ENCODE measurements at places on chromosomes 13 and 19.

GRCh38 chr13:79108914-79109643 lies 297.0 kb downstream of the RBM26 start:
- DNase-seq: no peak

DNA sequence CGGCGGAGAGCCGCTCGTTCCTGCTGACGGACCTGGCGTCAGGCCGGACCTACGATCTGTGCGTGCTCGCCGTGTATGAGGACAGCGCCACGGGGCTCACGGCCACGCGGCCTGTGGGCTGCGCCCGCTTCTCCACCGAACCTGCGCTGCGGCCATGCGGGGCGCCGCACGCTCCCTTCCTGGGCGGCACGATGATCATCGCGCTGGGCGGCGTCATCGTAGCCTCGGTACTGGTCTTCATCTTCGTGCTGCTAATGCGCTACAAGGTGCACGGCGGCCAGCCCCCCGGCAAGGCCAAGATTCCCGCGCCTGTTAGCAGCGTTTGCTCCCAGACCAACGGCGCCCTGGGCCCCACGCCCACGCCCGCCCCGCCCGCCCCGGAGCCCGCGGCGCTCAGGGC lies 8.4 kb downstream of the LRFN3 start:
- DNase-seq: no peak

DNA sequence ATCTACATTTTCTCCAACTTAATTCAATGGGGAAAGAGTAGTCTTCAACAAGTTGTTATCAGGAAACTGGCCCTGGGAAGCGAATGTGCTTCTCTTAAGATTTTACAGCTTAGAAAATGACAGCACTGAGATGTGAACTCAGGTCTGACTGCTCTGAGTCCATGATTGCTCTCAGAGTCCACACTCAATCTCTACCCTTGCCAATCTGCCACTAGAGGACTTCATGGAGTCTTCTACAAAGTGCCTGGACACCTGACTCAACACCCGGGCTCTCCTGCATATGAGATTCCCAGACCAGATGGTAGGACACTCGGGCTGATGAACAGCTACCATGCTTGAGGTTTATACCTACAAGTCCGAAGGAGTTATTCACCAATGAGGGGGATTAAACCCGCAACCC lies 74.8 kb downstream of the ABCC4 start:
- no peak for DNase-seq

- DNase-seq: no peak
Measured at GRCh38 chr19:35033067-35034004, 3.1 kb downstream of the SCN1B start.

GRCh38 chr13:113327391-113327765 lies 30.3 kb downstream of the LAMP1 start:
- no peak for DNase-seq

DNA sequence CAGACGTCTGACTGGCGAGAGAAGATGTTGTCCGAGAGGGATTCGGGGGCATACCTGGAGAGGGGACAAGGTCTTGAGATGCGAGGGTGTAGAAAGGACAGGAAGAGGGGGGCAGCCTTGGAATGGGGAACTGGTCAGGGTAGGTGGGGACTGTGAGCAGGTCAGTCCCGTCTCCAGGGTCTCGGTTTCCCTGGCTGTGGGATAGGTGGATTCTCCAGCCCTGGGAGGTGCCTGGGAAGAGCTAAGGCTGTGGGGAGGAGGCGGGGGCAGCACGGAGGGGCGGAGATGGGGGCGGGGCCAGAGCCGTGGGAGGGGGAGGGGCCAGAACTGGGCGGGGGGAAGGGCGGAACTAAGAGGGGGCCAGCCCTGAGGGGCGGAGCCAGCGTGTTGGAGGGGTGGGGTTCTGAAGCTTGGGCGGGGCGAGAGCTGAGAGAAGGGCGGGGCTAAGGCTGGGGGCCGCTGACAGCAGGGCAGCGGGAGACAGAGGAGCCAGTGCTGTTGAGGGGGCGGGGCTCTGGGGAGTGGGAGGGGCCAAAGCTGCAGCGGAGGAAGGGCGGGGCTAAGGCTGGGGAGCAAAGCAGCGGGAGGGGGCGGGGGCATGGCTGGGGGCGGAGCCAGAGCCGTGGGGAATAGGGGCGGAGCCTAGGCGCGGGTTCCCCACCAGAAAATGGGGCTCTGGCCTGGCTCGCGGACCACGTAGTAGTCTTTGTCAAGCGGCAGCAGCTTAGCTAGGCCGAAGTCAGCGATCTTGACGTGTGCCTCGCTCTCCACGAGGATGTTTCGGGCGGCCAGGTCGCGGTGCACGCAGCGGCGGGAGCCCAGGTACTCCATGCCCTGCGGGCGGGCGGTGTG lies 9.5 kb upstream of the INSL3 start:
- no peak for DNase-seq

DNA sequence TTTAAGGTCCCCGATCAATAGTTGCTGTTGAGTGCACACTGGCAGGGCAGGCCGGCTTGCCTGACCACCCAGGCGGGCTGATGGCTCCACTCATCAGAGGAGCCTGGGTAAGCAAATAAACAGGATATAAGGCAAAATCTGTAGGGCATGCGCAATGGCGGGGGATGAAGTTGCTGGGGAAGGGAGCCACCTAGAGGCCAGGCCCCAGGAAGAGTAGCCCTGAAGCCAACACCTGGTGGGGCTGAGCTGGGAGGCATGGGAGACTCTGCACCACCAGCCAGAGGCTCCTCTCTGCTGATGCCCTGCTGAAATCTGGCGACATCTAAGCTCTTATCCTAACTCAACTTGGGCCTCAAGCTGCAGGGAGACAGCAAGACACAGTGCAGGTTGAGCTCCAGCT lies 324.3 kb downstream of the ZNF536 start:
- DNase-seq: no peak

DNA sequence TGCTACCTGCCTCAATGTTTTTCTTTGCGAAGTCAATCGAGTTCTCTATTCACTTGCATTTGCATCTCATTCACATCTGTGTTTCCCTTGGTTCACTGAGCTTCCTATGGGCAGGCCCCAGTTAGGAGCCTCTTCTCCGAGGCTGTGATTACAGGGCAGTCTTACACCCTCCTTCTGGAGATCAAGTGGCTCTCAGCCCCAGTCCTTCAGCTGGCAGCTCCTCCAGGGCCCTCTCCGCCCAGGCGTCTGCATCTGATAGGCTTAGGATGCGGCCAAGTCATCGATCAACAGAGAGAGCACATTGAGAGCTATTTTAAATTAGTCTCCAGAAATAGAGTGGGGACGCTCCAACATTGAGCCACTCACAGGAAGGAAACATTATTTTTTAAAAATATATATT lies 44.2 kb downstream of the MBNL2 start:
- DNase-seq: no peak

DNA sequence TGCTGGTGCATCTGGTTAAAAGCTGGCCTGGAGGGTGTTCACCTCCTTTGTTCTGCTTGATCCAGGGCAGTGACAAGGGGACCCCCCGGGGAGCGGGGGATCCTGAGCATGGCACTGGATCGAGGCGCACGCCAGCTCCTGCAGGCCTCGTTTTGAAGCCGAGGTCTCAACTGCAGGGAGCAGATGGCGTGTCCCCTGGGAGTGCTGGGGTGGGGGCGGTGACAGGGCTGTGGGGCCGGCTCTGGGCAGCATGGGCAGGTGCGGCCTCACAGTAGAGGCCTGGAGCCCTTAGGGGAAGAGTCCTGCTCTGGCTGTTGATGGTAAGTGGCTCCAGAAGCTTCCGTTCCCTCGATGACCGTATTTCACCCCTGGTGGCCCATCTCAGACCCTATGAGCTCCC lies 51.8 kb downstream of the CRTC1 start:
- DNase-seq: no peak

DNA sequence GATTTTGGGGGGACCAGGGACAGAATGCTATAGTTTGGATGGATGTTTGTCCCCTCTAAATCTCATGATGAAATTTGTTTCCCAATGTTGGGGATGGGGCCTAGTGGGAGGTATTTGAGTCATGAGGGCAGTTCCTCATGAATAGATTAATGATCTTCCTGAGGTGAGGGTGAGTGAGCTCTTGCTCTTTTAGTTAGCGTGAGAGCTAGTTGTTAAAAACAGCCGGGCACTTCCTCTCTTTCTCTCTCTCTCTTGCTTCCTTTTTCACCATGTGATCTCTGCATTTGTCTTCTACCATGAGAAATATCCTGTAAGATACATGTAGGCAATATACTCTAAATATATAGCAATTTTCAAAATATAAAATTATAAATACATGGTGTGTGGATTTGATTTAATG lies 290.8 kb upstream of the PCDH9 start:
- DNase-seq: no peak

DNA sequence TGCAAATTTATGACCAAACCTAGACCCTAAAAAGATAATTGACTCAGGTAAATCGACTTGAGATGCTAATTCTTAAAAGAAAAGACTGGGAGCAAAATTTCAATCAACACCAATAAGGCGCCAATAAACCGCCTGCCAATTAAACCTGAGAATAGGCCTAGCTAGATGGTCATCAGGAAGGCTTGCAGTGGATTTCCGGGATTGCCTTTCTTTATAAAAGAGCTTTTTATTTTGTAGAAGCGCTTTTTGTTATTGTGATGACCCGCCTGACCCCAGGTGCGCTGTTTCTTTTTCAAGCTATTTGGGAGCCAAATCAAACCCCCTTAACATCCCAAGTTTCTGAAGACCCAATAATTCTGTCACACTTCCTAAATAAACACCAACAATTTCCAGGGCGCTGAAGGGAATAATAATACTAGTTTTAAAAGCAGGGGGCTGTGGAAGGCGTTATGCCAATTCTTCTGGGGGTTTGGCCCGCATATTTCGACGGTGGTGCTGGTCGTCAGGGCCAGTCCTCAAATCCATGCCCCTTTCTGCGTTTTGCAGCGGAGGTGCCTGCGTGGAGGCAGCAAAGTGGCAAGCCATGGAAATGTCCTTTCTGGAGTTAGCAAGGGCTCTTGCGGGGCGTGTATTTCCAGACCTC lies 2.9 kb upstream of the ZIC5 start:
- no peak for DNase-seq
